ENCODE measurements at places on chromosomes 2 and 18.

GRCh38 chr18:2986150-2986865 lies 26.6 kb downstream of the LPIN2 start:
- no peak for DNase-seq

DNA sequence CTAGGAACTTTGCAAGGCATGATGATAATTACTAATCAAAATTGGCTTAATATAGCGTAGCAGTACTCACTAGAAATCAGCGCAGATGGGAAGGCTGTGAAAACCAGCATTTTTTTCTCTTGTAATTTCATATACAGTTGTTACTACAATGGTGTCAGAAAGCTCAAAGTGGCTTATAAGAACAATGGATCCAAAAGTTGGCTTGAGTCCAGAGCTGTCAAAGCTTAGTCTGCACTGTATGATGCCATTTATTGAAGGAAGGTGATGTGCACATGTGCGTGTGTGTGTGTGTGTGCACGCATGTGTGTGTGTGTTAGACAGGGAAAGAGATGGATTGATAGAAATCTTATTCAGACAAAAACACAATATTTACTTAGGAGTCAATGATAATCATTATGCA lies 341.3 kb downstream of the TGIF1 start:
- DNase-seq: no peak

DNA sequence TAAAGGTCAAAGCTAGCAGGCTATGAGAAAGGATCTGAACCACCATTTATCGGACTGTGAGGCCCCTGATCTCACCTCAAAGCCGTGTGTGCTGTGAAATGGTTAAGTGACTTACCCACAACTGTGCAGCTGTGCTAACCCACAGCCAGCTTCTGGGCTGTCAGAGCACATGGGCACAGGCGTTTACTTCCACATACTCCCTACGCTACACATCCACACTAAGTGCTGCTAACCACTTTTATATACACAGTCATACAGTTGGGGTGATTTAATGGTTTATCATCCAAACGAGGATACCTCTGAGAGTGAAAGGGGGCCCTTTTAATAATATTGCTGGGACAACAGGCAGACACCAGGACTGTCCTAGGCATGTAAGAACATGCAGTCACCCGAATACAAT lies 37.3 kb downstream of the CYRIA start:
- no peak for DNase-seq

DNA sequence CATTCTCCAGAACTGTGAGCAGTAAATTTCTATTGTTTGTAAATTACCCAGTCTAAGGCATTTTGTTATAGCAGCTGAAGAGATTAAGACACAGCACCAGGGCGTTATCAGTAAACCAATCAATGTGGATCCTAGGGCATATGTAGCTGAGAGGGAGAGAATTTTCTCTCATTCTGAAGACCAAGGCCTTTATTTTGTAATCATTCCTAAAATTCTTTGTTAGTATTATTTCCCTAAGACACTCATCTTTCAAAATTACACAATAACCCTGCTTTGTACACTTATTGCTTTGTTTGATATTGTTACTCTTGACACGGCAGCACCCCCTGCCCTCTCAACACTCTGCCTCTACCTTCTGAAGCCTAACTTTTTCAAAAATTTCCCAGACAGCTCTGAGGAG lies 419.1 kb downstream of the SLC4A3 start:
- no peak for DNase-seq

DNA sequence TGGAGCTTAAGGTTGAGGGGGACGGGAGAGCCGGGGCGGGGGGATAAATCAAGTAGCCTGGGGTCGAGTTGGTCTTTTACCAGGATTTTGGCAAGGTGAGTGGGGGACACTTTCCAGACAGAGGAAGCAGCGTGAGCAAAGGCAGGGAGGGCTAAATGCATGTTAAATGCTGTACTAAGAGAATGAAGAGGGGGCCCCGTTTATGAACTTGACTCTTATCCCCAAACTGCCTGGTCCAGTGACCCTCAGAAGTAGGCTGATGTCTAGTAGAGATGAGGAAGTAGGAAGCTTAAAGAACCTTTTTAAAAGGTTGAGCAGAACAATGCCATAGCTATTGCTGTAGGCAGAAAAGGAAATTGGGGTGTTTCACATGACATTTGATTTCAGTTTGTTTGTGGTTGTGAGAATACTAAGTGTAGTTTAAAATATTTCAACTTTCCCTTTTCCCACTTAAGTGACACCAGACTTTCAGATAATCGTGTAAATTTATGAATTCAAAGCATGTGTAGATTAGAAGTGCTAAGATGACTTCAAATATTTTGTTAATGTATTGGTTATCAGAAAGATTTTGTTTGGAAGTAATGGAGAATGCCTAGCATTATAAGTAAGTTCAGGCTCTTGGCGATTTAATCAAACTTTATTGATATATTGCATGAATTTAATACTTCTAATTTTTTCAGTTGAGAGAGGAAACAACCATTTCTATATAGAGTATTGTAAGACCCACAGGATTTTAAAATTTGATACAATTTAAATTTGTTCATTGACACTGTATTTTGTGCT lies 1.8 kb downstream of the REL start:
- DNase-seq: no peak

DNA sequence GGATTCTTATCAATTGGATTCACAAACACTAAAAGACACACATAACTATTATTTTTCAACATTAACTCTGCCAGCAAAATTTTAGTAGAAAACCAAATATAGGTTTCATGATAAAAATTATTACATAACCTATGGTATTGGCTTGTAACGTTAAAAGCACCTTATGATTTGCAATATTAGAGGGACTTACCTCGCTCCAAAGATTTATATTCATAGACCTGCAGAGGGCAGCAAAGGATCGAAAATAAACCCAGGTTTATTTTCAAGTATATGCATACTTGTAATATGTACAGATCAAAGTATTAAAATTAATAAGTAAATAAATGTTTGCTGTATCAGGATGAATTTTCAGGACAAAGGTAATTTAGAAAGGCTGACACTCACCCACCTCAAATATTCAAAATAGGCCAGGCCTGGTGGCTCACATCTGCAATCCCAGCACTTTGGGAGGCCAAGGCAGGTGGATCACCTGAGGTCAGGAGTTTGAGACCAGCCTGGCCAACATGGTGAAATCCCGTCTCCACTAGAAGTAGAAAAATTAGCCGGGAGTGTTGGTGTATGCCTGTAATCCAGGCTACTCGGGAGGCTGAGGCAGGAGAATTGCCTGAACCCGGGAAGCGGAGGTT lies 45.3 kb downstream of the LRPPRC start:
- peak; percentile 14 for DNase-seq

DNA sequence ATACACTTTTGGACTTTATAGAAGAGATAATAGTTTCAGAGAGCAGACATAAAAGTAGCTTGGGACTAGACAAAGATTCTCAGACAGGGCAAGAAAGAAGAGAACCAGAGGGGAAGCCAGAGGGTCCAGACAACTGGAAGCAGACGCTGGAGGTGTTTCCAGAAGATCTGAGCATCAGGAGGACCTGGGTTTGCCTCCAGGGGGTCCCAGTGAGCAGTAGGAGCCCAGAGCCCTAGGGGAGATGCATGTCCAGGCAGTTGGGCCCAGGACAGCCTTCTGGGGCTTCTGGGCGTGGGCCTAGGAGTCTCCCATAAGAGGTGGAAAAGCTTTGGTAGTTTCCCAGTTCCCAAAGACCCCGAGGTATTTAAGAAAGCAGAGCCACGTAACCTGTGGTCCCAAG lies 251.2 kb upstream of the ID2 start:
- DNase-seq: no peak

DNA sequence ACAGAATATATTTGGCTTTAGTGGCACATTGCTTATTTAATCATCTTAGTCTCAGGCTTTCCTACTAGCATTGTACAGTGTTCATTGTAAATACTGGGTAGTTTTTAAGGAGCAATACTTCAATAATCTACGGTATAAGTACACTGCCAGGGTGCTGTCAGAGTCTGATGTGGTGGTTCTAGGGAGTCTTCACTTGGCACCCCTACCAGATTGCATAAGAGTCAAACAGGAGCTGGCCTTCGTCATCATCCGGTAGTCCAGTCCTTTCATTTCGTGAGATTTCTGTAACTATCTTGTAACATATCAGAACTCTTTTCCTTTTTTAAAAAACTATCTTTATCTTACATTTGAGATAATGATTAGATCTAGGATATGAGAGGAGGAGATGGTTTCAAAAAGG lies 91.1 kb downstream of the ZNF532 start:
- DNase-seq: no peak

- DNase-seq: no peak
Observed at GRCh38 chr2:57368190-57368589, 678.4 kb upstream of the VRK2 start.

GRCh38 chr18:58540381-58540943 lies 88.4 kb downstream of the ALPK2 start:
- DNase-seq: no peak

DNA sequence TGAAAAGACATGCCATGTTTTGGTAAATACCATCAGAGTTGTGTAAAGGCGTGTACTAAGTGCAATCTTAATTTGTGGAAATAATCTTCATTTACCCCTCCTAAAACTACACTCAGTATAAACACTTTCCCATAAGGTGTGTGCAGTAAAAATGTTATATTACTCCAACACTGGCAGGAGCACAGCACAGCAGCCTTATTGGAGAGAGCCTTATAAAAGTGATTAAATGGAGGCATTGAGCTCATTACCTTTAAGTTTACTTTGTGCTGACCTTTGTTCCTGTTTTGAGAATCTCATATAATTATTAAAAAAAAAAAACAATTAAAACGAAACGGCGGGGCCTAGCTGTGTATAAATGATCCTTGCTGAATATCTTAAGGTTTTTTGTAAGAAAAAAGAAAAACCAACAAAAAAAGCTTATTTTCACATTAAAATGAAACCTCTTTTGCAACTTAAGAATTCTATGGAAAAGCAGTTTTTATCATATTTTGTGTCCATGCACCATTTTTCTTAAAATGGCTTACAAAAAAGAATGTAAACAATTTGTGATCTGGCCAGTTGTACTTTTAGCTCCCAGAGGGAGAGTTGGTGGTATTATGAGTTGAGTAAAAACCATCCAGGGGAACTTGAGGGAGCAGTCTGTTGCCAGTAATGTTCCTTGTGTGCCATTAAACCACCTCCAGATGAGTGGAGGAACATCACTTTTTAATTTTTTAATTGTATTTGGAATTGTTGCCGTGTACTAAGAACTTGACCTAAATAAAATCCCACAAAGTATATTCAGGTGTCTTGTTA lies 103.4 kb downstream of the ABI2 start:
- DNase-seq: no peak

GRCh38 chr2:148622366-148622765 lies 22.2 kb upstream of the EPC2 start:
- no peak for DNase-seq

DNA sequence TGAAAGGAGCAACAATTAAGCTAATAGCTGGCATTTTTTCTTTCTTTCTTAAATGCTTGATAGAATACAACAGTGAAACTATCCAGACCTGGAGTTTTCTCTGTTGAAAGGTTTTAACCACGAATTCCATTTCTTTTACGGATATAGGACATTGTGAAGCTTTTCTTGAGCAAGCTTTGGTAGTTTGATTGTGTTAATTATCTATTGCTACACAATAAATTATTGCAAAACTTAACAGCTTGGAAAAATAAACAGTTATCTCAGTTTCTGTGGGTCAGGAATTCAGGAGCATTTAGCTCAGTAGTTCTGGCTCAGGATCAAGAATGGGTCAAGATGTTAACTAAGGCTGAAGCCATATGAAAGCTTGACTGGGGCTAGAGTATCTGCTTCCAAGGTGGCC lies 11.7 kb downstream of the PHOSPHO2 start:
- no peak for DNase-seq

GRCh38 chr2:95260028-95261023 lies 13.9 kb upstream of the PROM2 start:
- DNase-seq: no peak

GRCh38 chr2:233325256-233325655 lies 17.6 kb downstream of the SAG start:
- no peak for DNase-seq

DNA sequence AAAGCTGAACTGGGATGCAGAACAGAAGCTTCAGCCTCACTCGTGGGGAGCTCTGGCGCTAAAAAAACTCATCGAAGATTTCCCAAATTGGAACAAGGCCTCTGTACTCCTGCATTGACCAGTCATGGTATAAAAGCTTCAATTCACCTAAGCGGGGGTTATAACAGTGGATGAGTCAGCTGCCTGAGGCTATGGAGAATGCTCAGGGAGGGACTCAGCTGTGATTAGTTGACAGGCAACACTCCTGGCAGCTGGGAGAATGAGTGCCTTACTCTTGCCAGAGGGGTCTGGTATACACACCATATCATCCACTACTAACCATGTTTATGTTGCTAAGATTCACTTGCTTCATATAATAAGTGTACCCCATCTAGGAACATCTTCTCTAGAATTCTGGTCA lies 350.6 kb upstream of the VRK2 start:
- DNase-seq: no peak

- no peak for DNase-seq
Observed at GRCh38 chr18:14971461-14972185, 223.7 kb downstream of the ANKRD30B start.

- DNase-seq: no peak
Observed at GRCh38 chr2:33839791-33840190, 240.7 kb upstream of the FAM98A start.

- no peak for DNase-seq
Observed at GRCh38 chr2:34349527-34349926, 750.4 kb upstream of the FAM98A start.

DNA sequence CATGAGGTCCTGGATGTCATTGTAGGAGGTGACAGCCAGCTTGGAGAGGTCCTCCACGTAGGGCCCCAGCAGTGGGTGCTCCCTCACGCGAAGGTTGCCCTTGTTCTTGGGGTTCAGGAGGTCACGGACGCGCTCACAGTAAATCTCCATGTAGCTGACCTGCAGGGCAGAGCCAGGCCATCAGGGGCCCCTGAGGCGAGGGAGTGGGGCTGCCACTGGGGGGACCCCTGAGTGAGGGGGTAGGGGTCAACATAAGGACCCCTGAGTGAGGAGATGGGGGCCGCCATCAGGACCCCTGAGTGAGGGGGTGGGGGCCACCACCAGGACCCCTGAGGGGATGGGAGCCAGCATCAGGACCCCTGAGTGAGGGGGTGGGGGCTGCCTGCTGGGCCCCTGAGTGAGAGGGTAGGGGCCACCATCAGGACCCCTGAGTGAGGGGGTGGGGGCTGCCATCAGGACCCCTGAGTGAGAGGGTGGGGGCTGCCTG lies 33.6 kb downstream of the KIF1A start:
- DNase-seq: no peak

- DNase-seq: no peak
Observed at GRCh38 chr2:240646176-240646899, 21.1 kb downstream of the GPR35 start.

Measured in NCI-H748 treated with DMSO at 0.1 percent for 48 hours (cell line).